Activated CD4-positive, alpha-beta T cell treated with anti-CD3 and anti-CD28 coated beads for 36 hours (primary cell): ENCODE measurements at places on chromosomes 12 and 14. TPM values are rescaled to one million over a fixed set of nuclear protein-coding genes. Genes with fewer than 3 reads are reported as not detected.

GRCh38 chr14:64123241-64123822 is 170.8 kb downstream of the ESR2 start:
- no peak for DNase-seq
- H3K4me1 ChIP-seq: peaks cover 12% of the 10 kb centered on the region
- no peak overlapping the region for H3K27ac ChIP-seq

DNA sequence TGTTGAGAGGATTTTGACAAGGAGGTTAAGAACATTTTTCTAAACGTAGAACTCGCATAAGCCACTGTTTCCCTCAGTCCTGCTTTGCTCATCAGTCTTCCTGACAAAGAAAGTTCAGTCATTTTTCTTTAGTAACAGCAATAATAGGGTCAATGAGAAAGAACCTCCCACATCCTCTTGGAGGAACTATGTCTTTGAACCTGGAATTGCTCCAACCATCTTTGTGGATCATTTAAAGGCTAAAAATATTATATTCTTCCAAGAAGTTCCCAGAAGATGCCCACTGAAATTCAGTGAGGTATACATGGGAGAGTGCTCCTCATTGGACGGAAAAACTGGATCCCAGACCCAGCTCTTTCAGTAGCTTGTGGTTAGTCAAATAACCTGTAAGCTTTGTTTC is 282.8 kb upstream of the FAR2 start:
- H3K4me3 ChIP-seq: no peak overlapping the region
- H3K4me1 ChIP-seq: no peaks in the 10 kb centered on the region
- no peak overlapping the region for H3K27ac ChIP-seq
- no peak for DNase-seq
- H3K36me3 ChIP-seq: no peaks in the 10 kb centered on the region
- H3K27me3 ChIP-seq: peaks cover 5% of the 10 kb centered on the region

- no peaks in the 10 kb centered on the region for H3K36me3 ChIP-seq
- no peak overlapping the region for H3K4me3 ChIP-seq
- DNase-seq: no peak
Measured at GRCh38 chr12:19712041-19712440, 272.7 kb downstream of the AEBP2 start.

DNA sequence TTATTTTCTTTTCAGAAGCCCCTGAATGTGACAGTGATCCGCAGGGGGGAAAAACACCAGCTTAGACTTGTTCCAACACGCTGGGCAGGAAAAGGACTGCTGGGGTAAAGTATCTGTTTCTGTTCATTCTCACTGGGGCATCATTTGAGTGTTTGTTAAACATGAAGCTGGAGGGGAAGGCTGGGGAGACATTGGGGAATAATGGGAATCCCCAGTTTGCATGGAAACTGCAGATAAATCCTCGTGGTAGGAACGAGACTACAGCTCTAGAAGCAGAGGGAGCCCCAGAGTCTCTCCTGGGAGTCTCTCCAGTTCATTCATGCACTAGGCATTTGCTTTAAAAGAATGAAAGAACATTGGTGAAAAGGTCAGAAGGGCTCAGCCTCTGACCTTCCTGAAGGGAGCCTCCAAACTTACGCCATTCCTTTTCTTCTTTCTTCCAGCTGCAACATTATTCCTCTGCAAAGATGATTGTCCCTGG is 2.5 kb upstream of the CFAP251 start:
- H3K4me3 ChIP-seq: no peak overlapping the region
- H3K27ac ChIP-seq: no peak overlapping the region
- no peak for DNase-seq
- H3K27me3 ChIP-seq: no peaks in the 10 kb centered on the region
- peaks cover 28% of the 10 kb centered on the region for H3K36me3 ChIP-seq

DNA sequence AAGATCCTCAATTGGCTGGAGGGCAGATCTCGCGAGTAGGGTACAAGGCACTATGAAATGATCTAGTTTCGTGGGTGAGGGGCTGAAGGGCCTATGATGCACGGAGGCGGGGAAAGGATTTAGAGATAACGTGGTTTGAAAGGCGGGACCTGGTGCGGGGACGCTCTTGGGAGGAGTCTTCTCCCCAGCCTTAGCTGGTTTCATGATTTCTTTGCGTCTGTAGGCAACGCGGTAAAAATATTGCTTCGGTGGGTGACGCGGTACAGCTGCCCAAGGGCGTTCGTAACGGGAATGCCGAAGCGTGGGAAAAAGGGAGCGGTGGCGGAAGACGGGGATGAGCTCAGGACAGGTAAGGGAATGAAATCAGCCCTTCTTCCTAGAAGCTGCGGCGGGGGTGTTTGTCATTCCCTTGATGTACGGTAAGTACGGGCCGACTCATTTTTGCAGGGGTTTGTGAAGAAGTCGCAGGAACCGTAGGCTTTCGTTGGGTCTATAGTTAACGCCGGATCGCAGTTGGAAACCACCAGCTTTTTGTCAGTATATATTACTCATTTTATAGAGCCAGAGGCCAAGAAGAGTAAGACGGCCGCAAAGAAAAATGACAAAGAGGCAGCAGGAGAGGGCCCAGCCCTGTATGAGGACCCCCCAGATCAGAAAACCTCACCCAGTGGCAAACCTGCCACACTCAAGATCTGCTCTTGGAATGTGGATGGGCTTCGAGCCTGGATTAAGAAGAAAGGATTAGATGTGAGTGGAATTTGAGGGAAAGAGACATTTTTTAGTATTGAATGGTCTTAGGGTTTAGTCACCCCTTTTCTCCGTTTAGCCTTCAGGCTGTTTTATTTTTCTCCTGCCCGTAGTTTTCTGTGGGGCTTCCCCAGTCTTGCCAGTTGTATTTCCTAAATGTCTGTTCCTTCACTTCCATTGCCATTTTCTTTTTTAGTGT is 602 bp downstream of the APEX1 start:
- peaks cover 27% of the 10 kb centered on the region for H3K4me1 ChIP-seq
- H3K27ac ChIP-seq: no peak overlapping the region
- no peaks in the 10 kb centered on the region for H3K27me3 ChIP-seq
- H3K36me3 ChIP-seq: peaks cover 48% of the 10 kb centered on the region

Gene FAIM2
- 0.53 TPM for total RNA-seq

Gene GLI1
- total RNA-seq: 0.73 TPM
